Left colon (tissue), 2 donors: ENCODE measurements at places on chromosomes 5 and 9.

DNA sequence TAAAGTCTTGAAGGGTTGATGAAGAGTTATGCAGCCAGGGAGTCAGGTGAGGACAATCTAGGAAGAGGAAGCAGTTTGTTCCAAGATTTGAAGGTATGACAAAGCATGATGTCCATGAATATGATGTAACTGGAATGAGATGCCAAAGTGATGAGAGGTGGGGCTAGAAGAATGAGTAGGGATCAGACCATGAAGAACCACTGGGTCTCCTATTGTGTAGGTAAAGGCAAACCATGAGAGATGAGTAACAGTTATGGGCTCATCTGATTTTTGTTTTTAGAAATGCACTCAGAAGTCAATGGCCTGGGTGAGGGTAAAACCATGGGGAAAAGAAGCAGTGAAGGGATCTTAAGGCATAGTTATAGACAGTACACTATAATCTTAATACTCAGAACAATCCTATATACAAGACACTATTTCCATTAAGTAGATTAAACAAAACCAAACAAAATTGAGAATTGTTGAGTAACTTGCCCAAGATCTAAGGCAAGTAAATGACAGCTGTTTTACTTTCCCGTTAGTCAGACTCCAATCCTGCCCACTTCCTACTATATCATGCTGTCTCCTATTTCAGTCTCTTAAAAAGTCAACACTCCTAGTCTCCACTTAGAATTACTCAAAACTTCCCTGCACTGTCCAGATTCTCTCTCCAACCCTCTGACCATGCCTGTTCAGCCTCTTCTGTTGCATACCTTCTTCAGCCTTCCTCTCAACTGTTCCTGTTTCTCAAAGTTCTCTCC, 393.8 kb upstream of the MEF2C start:
- DNase-seq = no peak

GRCh38 chr9:83656032-83656680, 33.2 kb downstream of the IDNK start:
- DNase-seq = no peak

DNA sequence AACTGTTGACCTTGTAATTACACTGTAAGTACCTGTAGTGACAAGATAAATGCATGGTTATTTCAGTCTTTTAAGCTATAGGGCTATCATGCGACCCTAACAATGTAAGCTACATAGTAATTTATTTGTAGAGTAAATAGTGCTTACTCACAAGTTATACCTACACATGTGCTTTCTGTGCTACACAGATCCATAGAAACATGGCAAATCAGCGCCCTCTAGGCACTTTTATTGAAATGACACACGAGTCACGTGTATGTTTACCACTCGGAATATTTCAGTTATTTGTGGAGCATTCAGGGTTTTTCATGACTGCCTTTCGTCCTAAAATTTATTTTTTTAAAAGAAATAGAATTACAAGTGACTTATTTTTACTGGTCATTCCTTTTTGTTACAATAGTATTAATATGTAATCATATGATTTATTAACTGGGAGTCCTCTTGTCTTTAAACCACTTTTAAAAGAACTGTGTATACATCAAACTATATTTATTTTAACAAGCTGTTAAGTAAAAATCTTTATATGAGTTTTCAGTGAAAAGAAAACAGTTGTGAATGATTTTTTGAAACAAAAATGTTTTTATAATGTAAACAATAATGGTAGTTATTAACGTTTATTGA, 1242.3 kb upstream of the WWC1 start:
- no peak for DNase-seq

- no peak for DNase-seq
Observed at GRCh38 chr9:24590432-24590831, 44.7 kb upstream of the IZUMO3 start.

- no peak for DNase-seq
Observed at GRCh38 chr5:87268970-87269377, 1.3 kb downstream of the RASA1 start.

DNA sequence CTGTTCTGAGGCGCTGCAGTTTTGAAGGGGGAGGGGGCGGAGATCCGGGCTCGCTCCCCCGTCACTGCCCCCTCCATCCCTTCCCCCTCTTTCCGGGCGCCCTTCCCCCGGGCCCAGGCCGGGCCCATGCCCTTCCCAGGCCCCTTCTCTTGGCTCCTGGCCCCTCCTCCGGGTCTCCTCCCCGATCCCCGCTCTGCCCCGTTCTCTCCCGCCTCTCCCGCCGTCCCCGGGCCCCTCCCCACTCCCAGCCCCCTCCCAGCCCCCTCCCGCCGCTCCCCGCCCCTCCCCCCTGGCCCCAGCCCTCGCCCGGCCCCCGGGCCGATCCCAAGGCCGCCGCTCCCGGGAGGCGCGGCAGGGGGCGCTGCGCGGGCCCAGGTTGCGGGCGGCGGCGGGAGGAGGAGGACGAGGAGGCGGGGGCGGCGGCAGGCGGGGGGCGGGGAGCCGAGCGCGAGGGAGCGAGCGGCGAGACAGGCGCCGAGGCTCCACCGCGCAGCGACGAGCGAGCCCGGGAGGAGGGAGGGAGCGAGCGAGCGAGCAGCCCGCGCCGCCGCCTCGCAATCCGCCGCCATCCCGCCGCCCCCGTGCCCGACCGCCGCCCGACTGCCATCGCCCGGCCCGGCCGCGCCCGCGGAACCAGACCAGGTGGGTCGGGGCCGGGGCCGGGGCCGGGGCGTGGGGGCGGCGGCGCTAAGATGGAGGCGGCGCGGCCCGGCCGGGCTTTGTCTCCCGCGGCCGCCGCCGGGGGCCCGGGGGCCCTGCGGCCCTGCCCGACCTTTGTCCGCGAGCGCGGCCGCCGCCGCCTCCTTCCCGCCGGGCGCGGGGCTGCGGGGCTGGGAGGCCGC, at the start of gene PRRC2B:
Gene PRRC2B, plus strand, starts transcription at position 465 of the 842 bp plus-strand sequence. CDS start 36,059 bp downstream, outside the sequence.
- peak; percentile 77 for DNase-seq

- no peak for DNase-seq
Observed at GRCh38 chr5:31630931-31631330, 8.0 kb upstream of the PDZD2 start.

- DNase-seq = no peak
Observed at GRCh38 chr5:77101298-77101697, 14.2 kb upstream of the ZBED3 start.

DNA sequence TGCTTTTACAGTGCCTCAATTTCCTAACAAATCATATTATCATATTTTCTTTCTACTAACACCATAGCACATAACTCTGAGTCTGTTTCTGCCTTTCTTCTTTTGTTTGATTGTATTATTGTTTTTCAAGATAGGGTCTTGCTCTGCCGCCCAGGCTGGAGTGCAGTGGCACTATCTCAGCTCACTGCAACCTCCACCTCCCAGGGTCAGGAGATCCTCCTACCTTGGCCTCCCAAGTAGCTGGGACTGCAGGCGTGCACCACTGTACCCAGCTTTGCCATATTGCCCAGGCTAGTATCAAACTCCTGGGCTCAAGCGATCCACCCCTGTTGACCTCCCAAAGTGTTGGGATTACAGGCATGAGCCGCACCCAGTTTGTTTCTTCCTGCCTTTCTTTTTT, 18.7 kb downstream of the PAIP2 start:
- no peak for DNase-seq

GRCh38 chr5:94250985-94251384, 367.4 kb downstream of the KIAA0825 start:
- no peak for DNase-seq

DNA sequence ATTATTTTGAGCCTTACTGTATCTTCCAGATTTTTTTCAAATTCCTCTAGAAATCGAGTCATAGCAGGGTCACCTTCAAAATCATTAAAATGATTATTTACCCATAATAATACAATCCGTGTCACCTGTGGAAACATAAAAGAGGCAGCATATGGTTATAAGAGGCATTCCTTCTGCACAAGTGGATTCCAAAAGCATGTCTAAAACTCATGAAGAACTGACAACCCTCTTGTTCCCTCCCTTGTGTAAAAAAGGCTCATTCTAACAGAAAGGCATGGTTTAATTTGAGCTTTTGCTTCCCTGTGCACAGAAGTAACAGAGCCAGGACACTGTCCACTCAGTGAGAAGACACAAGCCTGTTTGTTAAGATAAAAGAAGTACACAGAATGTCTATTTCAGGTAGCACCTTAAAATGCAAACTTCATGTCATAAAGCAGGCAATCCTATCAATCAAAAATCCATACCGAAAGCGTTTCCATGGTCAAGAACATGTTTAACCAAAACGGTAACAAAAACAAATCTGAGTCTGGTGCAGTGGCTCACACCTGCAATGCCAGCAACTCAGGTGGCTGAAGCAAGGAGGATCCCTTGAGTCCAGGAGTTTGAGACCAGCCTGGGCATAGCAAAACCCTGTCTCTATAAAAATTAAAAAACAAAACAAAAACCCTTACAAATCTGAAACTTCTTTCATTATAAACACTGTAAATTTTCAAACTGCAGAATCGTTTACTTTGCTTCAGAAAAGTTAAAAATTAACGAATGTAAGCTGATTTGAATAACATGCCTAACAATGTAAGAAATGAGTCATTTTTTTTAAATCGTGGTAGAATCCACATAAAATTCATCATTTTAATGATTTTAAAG, 139.3 kb downstream of the RAPGEF6 start:
- DNase-seq = no peak

- no peak for DNase-seq
Observed at GRCh38 chr9:37512437-37512836, 26.7 kb downstream of the POLR1E start.

GRCh38 chr5:126168785-126169184, 254.4 kb upstream of the GRAMD2B start:
- no peak for DNase-seq

GRCh38 chr5:56710826-56711590, 104.3 kb upstream of the MAP3K1 start:
- no peak for DNase-seq

GRCh38 chr9:129331772-129332500, 153.9 kb upstream of the IER5L start:
- DNase-seq = no peak

GRCh38 chr9:37921168-37921510, 17.2 kb upstream of the SLC25A51 start:
- no peak for DNase-seq

DNA sequence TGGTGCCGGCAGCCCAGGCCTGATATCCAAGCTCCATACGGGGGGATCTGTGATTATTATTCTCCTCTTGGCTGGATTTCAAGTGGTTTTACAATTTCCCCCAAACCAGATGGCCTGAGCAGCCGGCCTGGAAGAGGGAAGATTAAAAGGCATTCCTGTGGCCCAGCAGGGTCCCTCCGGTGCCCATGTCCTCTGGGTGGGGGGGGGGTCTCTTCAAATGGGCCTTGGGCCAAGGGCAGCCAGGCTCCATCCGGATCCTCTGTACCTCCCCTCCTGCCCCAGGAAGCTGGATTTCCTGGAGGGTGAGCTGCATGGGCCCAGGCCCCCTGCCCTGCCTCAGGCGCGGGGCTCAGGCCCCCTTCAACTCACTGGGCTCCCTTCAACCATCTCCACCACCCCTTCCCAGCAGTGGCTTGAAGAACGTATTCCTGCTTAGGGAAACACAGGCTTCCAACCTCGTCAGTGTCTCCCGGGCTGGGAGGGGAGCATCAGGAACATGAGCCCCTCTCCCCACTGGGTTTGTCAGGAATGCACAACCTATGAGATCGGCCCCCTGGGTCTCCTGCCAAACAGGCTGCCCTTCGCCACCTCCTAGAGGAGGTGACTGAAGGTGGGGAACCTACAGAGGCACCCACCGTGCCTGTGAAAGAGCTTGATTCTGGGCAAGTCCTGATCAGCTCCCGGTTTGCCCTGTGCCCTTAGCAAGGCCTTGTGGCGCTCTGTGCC, 62.9 kb upstream of the ORM1 start:
- no peak for DNase-seq

DNA sequence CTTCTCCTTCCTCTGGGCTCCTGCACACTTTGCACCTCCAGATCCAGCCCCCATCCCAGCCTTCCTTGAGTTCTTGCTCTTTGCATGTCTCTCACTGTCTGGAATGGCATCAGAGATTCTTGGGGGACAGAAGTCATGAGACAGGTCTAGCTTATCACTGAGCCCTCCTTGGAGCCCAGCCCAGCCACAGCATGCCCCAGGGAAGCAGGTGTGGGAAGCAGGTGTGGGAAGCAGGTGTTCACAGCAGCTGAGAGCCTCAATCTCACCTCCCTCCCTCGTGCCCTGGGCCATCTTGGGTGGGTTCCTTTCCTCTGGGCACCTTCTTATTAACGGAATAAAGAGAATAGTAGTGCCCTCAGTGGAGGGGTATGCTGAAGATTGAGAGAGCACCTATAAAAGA, 27.2 kb downstream of the SLC6A7 start:
- DNase-seq = peak; percentile 55

DNA sequence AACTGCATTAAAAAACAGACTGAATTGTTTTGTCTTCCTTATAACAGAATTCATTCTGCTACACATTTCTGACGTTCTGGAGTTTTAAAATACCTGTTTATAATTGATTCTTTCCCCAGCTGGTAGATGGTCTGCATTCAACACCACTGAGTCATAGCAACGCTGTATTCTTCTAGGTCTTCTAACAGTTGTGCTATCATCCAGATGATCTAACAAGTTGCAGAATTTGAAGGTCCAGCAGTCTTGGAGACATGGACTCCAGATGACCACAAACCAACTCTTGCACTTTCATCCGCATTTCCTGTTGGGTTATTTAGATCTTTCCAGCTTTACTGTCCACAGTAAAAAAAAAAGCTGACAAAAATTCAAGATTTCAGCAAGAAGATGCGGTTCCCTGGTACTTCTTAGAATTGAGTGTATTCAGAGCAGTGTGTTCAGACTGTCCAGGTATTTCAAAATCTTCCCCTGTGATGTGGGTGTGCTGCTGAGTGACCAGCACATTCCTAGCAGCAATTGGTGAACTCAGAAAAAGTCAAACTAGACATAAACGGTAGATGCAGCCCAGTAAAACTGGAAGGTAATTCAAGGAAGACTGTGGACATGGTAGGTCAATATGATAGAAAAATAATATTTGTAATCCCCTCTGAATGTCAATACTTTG, 50.2 kb downstream of the CSNK1A1 start:
- no peak for DNase-seq

DNA sequence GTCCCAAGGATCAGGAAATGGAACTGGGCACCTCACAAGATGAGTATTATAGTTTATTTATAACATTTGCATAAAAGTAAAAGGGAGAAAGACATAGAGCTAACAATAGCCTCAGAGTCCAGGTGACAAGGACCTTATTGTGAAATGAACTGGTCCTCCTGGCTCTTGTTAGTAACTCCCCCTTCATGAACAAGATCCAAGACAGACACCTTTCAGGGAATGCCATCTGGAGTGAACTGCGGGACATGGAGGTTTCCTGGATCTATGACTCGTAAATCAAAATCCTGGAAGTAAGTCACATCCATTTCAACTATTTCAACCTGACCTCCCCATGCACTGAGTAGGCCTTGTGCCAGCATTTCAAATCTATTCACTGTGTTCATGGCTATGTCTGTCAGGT, 129.5 kb upstream of the GAS1 start:
- no peak for DNase-seq

DNA sequence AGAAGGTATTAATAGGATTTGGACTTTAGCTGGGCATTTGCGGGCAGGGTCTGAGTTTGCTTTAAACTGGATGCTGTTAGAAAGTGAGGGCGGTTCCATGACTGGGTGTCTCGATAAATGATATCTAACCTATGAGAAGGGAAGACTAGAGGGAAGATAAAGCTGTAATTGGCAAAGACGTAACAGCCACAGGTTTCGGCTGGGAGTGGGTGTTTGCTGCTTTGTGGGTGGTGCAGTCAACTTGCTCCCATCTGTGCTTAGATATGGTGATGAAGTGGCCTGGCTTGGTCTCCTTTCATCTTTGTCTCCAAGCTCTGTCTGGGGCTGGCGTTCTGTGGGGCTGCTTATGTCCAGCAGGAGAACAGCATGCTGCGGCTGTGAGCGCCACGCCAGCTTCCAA, 23.3 kb downstream of the OR2V1 start:
- DNase-seq = no peak
